NCI-H1694 (cell line): ENCODE measurements at places on chromosomes 13 and 19.

DNA sequence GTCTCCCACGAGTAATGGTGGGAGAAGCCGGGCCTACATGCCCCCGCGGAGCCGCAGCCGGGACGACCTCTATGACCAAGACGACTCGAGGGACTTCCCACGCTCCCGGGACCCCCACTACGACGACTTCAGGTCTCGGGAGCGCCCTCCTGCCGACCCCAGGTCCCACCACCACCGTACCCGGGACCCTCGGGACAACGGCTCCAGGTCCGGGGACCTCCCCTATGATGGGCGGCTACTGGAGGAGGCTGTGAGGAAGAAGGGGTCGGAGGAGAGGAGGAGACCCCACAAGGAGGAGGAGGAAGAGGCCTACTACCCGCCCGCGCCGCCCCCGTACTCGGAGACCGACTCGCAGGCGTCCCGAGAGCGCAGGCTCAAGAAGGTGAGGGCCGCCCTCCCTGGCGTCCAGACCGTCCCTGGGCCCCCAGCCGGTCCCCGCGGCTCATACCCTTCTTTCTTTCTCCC, 1.4 kb upstream of the USF2 start:
- DNase-seq, result no peak

DNA sequence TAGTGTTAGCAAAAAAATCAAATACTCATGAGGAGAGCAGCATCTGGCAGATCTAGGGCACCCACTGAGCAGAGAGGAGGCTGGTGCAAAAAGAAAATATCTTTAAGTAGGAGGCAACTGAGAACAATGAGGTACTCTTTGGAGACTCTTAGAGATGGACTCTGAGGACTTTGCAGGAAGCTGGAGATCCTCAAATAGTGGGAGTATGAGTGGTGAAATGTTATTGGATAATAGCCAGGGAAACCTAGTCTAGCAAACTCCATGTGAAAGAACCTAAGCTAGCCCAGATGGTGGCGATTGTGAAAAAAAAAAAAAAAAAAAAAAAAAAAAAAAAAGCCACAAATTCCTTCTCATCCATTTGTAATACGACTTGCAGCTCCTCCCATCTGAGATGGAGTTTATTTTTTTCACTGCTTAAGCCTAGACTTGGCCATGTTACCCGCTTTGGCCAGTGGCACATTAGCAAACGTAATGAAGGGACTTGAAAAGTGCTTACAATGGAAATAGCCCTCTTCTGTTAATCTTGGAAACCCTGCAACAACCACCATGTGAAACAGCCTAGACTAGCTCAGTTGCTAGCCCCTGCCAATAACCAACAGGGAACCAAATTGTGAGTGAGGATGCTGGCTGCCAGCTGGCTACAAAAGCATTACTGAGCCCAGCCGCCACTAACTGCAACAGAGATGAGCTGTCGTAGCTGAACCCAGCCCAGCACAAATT, 476.2 kb downstream of the KLF12 start:
- DNase-seq, result no peak

GRCh38 chr13:51148223-51148951, 37.3 kb upstream of the C13orf42 start:
- DNase-seq, result no peak

DNA sequence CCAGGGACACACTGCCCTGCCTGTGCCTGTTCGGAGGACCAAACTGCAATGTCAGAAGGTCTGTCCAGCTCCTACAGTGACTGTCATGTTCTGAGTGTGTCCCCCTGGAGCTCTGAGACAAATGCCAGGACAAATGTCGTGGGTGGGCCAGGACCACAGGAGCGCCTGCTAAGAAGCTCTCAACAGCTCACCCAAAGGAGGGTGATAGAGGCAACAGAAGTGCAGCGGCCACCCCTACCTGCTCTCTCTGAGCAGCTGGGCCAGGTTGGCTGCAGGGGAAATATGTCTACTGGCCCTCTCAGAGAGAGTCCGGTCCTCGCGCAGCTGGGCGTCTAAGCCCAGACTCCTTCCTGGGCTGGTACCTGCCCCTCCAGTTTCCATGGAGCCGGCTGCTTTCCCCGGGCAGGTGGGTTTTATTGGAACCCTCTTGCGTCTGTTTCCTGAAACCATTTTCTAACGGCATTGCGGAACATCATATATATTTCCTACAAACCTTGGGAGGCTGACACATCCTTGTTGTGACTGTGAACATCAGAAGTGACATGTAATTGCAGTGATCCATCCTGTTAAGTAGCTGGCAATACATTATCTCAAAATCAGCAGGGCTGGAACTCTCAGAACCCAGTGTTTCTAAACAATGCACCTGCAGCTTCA, 78.1 kb downstream of the CHST8 start:
- DNase-seq, result no peak

- no peak for DNase-seq
These were observed 59.0 kb upstream of the FLT1 start for GRCh38 chr13:28553971-28554370.

- DNase-seq, result no peak
These were observed 533.7 kb downstream of the LIG4 start for GRCh38 chr13:107681600-107681999.

GRCh38 chr13:40611004-40611403, 55.4 kb downstream of the FOXO1 start:
- no peak for DNase-seq

DNA sequence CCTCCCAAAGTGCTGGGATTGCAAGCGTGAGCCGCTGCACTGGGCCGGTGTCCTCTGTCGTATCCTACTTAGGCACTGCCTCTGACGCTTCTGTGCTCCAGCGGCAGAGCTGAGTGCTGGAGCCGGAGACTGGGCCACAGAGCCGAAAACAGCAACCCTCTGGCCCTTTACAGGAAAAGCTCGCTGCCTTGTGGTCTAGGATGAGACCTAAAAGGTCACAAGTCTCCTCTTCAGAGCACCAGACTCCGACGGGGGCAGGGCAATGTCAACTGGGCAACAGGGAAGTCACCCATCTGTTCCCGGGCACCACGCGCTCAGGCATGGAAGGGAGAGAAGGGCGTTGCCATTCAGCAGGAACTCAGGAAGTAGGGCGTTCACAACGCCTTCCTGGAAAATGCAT, 91.7 kb downstream of the GADD45B start:
- no peak for DNase-seq

DNA sequence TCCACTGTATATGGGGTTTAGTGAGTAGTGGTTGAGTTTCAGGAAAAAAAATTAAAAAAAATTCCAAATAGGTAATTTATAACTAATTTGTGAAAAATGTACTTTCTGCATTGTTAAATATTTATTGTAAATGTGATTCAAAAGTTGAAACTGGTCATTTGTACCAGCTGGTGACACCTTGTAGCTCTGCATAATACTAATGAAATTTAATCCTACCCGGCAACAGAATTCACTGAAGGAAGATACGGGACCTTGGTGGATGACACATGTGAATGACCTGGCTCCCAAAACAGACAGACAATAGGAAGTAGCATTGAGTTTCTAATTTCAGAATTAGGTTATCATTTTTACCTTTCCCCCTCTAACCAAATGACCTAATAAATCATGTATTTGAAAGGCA, 73.8 kb downstream of the SLITRK6 start:
- no peak for DNase-seq

GRCh38 chr13:60945396-60945795, 470.3 kb downstream of the PCDH20 start:
- no peak for DNase-seq

DNA sequence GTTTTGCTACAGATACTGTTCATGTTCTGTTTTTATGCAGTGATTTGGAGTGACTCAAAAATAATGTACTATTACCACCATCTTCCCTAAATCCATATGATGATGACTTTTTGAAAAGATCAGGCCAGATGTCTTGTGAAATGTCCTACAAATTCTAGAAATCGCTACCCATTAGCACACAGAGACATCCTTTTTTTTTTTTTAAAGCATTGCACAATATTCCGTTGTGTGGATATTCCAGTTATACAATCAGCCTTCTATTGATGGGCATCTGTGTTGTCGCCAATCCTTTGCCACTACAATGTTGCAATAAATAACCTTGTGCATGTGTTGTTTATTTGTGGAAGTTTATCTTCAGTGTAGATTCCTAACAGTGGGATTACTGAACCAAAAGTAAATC, 24.5 kb downstream of the ZDHHC20 start:
- DNase-seq, result no peak

DNA sequence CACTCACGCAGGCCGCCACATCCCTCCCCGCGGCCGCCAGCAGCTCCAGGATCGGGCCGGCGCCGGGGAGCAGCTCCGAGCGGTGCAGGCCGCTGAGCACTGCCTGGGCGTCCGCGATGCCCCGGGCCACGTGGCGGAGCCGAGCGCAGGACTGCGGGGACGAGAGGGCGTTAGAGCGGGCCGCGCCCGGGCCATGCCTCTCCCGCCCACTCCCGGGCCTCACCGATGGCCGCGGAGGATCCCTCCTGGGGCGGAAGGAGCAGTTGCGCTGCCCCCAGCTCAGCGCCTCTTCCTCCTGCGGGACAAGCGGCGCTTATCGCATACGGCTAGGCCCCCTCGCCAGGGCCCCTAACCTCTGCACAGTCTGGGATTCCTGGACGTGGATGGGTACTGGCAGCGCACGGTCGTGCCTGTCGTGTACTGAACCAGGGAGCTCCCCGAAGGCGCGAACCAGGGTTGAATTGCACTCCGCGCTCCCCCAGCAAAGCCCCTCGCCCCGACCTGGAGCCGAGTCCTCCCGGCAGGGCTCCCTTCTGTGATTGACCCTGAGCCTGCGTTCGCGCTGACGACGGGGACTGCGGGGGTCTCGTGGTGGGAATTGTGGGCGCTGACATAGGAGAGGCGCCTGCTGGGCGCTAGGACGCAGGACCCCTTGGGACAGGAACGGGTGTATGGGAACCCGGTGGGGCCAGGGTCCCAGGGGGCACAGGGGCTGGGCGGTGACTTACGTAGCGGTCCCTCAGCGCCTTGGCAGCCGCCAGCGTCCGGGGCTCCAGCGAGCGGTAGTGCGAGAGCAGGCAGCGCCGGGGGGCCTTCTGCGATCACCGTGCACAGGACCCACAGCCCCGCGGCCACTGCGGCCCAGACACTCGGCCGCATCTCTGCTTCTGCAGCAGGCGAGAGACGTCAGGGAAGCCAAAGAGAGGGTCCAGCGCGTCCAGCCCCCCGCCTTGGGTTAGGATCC, 673 bp downstream of the IFNL4 start:
- no peak for DNase-seq

DNA sequence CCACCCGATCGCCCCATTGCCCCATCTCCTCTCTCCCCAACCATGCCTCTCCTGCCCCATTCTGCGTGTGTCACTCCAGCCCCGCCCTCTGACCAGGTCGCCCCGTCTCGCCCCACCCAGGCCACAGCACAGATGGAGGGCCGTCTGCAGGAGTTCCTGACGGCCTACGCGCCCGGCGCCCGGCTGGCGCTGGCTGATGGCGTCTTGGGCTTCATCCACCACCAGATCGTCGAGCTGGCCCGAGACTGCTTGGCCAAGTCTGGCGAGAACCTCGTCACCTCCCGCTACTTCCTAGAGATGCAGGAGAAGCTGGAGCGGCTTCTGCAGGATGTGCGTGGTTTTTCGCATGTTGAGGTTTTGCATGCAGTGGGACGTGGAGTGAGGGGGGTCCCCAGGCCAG, 26.2 kb downstream of the MAST3 start:
- DNase-seq, result no peak

- DNase-seq, result peak; percentile 43
These were observed 92.4 kb downstream of the STK24 start for GRCh38 chr13:98484289-98485219.

- no peak for DNase-seq
These were observed 95.5 kb downstream of the OXGR1 start for GRCh38 chr13:96898646-96899254.

GRCh38 chr19:46515879-46516350, 20.2 kb upstream of the PNMA8B start:
- DNase-seq, result peak; percentile 47

GRCh38 chr19:49779731-49780555, 13.1 kb downstream of the AP2A1 start:
- DNase-seq, result no peak

DNA sequence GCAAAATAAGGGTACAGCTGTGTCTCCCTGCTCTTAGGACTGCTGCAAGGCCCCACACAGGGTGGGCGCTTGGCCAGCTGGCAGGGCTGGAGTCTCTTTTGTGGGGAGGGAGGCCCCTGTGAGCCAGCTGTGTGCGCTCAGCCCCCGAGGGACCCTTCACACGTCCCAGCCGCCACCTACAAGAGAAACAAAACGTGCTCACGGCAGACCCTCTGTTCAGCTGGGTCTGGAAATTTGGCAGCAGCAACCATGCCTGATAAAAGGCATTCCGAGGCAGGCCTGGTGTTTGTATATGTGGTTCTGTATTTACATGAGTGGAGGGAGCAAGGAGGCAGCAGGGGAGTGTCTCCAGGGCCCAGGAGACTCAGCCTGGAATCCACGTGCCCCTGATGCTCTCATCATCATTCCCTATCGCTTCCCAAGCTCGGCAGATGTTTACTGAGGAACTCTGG, 49.7 kb downstream of the CRTC1 start:
- peak; percentile 79 for DNase-seq

- no peak for DNase-seq
These were observed 9.3 kb downstream of the LILRA4 start for GRCh38 chr19:54329476-54330165.

GRCh38 chr19:57671124-57671895, 2.6 kb downstream of the ZSCAN4 start:
- DNase-seq, result no peak

GRCh38 chr13:72473321-72473720, 254.1 kb downstream of the MZT1 start:
- no peak for DNase-seq

DNA sequence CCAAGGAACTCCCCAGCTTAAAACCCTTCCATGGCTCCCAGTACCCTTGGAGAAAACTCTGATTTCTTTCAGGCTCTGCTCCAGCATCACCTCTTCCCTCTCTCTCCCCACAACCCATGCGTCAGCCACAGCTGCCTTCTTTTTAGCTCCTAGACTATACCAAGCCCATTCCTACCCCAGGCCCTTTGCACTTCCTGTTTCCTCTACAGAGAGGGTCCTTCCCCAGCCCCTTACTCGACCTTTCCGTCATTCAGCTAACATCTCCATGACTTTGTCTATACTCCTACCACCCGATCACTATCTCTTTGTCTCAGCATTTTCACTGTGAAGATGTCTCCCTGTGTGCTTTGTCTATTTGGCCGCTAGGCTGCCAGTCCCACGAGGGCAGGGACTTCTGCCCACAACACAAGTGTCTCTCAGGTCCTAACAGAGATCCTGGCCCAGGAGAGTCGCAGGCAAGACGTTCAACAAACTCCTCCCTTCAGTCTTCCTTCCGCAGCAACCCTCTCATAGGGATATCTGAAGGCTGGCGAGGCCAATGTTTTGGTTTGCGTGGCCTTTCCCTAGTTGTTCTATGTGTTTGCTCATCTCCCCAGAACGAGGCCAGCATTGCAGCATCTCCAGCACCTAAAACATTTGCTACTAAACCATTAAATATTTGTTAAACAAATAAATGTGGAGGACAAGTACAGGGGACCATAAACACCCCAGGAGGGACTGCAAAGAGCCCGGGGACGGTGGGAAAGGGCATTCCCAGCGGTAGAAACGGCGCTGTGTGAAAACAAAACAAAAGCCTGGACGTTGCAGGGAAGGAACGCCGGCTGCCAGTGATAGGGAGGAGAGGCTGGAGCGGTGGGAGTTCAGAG, 816 bp downstream of the CCNP start:
- no peak for DNase-seq
